ENCODE measurements at places on chromosomes 7 and 10.

DNA sequence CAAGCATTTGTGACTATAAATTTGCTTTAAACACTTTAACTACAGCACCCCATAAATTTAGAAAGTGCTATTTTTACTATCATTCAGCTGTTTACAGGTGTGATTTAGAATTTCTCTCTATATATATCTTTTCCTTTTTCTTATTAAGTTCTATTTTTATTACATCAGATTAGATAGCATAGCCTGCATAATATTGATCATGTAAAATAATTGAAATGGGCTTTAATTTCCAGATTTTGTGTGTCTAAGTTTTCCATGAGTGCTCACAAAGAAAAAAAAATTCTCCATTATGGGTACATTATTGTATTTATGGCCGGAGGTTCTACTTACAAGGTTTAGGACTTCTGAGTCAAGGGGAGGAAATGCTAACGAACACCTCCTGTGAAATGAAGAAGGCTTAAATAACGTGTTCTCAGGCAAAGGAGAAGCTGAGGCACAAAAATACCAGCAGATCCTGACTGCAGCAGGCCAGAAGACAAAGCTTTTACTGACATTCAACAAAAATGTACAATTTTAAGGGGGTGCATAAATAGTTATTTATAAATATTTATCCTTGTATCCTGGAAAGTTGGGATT lies 114.2 kb downstream of the RNF133 start:
- no peak for DNase-seq

DNA sequence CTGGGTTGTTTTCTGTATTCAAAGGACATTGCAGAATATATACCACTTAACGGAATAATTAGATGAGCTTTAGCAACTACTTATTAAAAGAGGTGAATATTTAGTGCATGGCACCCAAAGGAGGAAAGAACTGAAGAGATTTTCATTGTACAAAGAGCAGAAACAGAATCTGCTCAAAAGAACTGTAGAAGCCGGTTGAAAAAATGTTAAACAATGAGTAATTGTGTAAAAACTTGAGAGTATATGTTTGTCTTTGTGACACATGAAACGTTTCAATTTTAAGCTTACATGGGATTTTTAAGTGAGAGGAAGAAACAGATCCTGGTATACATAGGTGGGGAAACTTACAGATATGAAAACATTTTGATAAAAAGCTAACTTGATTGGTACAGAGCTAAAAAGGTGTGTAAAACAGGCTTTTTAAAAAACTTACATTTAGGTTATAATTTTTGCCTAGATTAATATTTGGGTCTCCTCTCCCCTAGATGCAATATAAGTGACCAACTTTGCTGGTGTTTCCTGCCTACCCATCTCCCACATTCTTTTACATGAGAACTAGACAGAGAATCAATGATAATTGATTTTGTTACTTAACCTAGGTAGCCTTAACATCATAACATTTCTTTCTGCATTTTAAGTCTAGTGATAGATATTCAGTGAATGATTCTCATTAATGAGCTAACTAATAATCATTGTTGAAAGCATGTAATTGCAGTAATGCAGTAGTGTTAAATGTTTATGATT lies 6.8 kb downstream of the ARL5B start:
- no peak for DNase-seq

- DNase-seq = no peak
These were observed 6.9 kb upstream of the MINDY4 start for GRCh38 chr7:30764030-30764975.

DNA sequence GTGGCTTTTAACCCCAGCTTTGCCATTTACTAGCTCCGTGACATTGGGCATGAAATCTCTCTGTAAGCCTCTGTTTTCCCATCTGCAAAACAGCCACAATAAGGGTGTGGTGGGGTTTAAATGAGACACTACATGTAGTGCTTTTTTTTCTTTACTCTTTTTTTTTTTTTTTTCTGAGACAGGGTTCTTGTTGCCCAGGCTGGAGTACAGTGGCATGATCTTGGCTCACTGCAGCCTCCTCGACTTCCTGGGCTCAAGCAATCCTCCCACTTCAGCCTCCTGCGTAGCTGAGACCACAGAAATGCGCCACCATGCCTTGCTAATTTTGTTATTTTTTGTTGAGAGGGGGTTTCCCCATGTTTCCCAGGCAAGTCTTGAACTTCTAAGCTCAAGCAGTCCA lies 8.3 kb upstream of the DENND10 start:
- DNase-seq = no peak

DNA sequence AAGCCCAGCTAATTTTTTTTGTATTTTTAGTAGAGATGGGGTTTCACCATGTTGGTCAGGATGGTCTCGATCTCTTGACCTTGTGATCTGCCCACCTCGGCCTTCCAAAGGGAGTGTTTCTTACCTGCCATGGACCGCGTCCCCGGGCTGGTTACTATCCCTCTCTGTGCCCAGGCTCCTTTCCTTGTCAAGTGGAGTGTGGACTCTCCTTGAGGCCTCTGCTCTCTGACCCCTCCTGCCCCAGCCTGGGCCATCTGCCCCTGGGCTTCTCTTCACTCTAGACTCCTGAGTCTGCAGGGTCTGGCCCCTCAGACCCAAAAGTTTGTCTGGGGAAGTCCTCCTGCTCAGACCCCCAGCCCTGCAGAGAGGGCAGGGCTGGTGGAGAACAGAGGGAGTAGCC lies 20.7 kb downstream of the NEURL1 start:
- no peak for DNase-seq

DNA sequence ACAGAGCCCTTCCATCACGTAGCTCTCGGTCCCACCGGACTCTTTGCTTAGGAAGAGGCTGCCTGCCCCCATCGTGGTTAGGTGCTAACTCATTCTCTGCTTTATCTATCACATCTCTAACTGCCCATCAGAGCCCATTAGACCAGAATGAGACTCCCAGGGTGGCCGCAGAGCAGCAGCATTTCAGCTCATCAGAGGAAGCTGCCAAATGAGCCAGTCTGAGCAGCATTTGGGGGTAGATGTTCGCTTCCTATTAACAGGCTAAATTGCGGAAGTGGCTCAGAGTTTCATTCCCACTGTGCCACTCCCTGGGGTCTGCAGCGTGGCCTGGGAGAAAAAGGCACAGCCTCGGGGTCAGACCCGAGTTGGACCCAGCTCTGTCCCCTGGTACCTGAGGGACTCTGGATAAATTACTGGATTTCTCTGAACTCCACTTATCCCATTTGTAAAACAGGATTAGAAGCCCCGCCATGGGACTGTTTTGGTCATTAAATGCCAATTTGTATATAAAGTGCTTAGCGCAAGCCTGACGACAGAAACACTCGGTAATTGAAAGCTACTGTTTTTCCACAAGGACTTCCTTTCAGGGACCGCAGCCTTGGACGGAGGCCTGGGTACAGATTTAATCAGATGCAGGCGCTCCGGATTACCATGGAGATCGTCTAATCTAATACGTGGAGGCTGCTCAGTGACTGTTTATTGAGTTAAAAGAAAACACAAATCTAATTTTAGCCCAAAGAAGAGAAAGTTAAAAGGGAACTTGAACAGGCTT lies 73.8 kb upstream of the PRLHR start:
- no peak for DNase-seq

DNA sequence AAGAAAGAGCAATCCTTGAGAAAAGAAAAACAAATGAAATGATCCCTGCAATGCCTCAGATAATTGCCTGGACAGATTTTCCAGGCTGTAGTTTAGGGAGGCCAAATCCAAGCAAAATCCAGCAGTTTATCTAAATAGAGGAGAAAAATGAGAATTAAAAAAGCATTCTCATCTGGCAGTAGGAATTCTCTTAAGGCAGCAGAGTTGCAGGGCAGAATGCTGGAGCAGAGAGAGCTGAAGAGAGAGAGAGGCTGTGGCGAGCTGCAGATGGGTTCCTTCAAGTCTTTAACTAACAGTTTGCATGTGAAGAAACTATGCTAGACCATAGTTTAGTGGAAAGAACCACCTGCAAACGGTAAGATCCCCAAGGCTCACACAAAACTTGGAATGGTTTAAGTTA lies 6.0 kb upstream of the LIPA start:
- no peak for DNase-seq

- no peak for DNase-seq
These were observed 18.3 kb downstream of the LIPM start for GRCh38 chr10:88820748-88821401.

- DNase-seq = no peak
These were observed 45.8 kb downstream of the HDAC9 start for GRCh38 chr7:18541181-18541870.

DNA sequence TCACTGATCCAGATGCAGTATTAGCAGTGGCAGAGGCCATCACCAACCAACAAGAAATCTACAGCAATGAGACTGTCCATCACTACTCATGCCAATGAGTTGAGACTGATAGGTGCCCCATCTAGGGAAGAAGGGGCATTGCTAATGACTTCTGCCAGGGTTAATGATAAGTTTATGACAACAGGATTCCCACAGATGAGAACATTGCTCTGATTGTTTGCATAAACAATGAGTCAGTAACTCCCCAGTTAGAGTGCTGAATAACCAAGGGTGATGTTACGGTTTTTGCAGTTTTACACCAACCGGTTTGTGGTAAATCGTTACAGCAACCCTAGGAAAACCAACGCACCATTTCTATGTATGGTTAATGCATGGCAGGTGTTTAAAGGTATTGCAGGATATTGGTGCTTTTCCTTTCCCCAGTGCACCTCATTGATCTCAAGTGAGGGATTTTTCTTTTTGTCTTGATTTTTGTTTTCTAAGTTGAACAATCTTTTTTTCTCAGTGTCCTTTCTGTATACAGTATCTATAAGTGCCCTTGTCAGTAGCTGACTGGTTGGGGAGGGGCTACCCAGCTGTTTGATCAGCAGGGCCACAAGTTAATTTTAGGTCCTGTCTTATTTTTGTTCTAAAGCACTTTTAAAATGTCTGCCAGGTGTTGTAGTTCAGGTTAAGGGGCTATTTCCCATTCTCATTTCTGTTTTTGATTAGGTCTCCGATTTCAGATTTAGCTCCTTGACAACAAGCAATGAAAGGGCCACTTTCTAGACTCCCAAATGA lies 3.9 kb upstream of the CSGALNACT2 start:
- DNase-seq = no peak

DNA sequence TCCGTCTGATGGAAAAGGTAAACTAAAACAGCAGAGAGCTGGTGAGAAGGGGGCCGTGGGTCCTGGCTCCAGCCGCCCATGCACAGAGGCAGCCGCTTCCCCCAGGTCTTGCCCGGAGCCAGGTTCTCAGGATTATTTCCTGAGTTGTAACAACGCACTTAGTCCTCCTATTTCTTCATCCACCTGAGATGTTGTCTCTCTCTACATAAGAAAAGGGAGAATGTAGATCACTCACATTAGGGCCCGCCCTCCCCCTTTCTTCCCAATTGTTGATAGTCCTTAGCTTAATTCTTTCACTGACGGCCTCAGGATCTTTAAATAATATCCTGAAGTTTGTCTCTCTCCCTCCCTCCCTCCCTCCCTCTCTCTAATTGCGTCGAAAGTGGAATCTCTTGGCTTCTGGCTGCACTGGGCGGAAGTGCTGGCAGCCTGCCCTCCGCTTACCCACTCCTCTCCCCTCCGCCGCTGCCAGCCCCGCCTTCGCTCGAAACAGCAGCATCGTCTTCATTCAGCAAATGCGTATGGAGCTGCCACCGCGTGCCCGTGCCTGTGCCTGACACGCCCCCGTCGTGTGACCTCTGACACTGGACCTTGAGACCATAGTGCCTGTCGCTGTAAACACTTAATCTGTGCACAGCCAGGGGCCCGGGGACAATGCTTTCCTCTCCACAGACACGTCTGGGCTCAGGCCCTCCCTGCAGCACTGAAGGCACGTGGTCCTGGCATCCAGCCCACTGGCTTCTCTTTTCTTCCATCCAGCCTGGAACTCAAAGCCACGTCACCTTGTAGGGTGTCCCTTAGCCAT lies 174.5 kb upstream of the PPP2R2D start:
- DNase-seq = no peak

DNA sequence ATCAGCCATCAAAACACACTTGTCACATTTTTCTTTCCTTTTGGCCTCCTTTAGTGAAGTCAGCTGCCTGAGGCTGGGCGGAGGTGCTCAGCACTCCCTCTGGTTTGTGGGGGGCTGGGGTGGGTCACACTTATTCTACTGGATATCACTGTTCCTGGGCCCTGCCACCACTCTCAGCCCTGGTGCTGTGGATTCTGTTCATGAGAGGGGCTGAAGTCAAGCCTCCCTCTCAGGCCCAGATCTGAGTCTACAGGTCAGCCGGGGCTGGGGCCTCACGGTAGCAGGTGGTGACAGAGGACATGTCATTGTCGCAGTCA lies 180.8 kb upstream of the TNS3 start:
- no peak for DNase-seq

DNA sequence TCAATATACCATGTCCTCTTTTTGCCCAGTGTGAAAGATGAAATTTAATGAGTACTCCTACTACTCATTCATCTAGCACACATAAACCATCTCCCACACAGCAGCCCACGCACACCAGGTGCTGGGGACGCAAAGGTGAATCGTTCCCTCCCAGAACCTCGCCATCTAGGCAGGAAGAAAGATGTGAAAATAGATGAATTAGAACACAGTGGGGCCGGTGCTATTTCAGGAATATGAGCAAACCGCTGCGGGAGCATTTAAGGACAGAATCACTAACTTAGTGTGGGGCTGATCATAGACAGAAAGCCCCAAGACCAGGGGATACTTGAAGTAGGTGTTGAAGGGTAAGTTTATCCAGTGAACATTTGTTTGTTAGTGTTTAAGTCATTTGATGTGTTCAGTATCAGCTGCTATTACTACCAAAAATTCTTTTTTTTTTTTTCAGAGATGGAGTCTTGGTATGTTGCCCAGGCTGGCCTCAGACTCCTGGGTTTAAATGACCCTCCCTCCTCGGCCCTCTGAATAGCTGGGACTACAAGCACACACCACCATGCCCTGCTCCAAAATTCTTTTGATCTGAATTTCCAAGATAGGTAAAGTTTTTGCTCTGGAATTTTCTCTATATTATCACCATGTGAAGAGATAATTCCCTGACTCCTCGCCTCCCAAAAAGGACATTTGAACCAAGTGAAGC lies 48.8 kb downstream of the CPXM2 start:
- no peak for DNase-seq

DNA sequence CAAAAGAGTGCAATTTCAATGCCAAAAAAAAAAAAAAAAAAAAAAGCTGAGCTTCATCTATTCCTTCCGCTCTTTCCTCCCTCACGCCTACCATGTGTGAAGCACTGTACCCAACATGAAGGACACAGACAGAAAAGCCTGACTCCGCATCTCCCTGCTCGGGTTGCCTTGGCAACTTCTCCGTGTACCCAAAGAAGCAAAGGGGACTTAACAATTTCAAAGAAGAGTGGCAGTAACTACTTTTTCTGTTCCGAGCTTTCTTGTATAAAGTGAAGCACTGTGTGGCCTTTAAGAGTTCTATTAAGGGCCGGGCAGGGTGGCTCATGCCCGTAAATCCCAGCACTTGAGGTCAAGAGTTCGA lies 177.7 kb downstream of the PRKCQ start:
- DNase-seq = no peak

Measured in stimulated activated CD4-positive, alpha-beta T cell treated with anti-CD3 and anti-CD28 coated beads, Interleukin-12 subunit alpha, Interleukin-12 subunit beta, amount 100 ng/mL, for 24 hours (primary cell).